ENCODE measurements at places on chromosomes 1 and 21.

DNA sequence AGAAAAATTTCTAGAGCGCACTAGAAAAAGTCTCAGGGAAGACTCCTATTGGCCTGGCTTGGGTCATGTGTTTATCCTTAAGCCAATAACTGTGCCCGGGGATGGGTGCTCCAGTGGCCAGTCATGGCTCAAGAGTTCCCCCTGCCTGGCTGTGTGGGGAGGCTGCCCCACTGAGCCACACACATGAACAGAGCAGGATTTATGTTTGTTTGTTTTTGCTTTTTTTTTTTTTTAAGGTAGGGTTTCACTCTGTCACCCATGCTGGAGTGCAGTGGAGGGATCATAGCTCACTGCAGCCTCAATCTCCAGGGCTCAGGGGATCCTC is 21.8 kb downstream of the EDN2 start:
- no peak for DNase-seq

- DNase-seq: no peak
Observed at GRCh38 chr1:205693421-205693991, 13.2 kb upstream of the SLC45A3 start.

DNA sequence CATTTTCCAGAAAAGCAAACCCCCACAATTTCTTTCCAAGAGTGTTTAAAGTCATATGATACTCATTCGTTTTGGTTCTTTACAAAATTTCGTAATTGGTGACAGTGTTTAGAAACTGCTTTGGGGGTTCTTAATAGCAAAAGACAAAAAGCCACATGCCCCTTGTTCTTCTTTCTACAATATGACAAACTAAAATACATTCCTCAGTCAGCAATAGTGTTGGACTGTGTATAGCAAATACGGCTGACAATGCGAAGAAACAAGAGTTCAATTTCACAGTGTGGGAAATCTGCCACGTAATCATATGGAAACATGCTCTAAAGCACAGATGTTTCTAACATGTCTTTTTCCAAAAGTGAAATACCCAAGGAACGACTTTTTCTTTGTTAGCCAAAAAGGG is 7.6 kb upstream of the IFNAR1 start:
- DNase-seq: peak; percentile 34

- no peak for DNase-seq
Observed at GRCh38 chr1:84892705-84893618, at the start of gene LPAR3. TSS of gene LPAR3 (minus strand) at chr1:84893206. CDS start at chr1:84866120, 27,086 bp downstream.

DNA sequence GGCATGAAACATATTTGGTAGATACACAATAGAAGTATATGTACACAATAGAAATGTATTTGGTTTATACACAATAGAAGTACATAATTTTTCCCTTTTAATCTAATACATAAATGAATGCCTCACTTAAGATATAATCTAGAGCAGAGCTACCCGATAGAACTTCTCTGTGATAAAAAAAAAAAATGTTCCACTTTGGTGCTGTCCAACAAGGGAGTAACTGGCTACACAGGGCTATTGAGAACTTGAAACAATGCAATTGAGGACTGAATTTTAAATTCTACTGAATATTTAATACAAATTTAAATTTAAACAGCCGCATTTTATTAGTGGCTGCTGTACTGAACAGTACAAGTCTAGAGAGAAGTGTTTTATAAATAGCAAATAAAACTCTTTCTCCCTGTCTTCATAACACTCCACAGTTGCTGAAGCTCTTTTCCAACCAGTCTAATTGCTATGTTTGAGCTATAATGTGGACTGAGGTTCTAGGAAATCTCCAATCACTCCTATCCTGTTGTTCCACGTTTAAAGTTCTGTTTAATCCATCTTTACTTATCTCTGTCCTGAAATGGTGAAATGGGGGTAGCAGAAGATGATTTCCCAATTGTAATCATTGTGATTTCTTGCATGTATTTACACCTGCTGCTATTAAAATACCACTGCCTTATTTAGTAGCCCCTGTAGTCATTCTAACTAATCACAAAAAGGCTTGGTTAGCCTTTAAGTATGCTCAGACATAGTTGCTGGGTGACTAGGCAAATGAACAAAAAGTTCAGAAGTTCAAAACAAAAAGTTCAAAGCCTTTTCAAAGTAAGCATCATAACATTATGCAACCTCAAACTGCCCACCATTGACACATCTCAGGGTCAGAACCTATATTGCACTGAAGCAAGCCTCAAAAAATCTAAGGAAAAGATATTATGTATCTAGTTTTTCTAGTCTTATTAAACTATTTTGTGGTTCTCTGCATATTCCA is 192.3 kb upstream of the C1orf87 start:
- DNase-seq: peak; percentile 79

GRCh38 chr1:237205400-237206064 is 163.5 kb downstream of the RYR2 start:
- peak; percentile 1 for DNase-seq

DNA sequence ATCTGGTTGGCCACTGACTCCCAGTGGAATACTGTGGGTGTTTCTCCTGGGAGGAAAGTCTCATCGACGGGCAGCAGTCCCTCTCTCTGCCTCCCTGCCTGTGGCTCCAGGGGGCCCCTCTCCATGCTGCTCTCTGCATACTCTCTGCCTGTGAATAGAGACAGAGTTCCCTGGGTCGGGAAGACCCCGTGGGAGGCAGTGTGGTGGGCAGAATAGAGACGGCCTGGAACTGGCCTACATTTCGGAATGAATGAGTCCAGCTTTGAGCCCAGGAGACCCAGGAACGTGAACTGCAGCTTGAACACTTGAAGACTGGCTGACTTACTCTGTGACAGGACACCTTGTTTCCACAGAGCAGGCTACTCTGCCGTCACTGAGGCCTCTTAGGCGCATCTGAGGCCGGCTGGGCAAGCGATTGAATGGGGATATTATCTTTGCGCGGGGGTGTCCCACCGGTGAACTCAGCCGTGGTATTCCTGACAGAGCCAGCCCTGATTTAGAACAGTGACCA is 64.0 kb downstream of the KIF21B start:
- DNase-seq: no peak

- no peak for DNase-seq
Observed at GRCh38 chr1:43273708-43274107, 3.9 kb downstream of the TMEM125 start.

GRCh38 chr21:44299085-44299457 is 782 bp upstream of the PFKL start:
- no peak for DNase-seq

- DNase-seq: peak; percentile 54
Observed at GRCh38 chr1:64137412-64137803, 66.0 kb upstream of the UBE2U start.

GRCh38 chr1:215797859-215798258 is 230.8 kb downstream of the KCTD3 start:
- peak; percentile 39 for DNase-seq

DNA sequence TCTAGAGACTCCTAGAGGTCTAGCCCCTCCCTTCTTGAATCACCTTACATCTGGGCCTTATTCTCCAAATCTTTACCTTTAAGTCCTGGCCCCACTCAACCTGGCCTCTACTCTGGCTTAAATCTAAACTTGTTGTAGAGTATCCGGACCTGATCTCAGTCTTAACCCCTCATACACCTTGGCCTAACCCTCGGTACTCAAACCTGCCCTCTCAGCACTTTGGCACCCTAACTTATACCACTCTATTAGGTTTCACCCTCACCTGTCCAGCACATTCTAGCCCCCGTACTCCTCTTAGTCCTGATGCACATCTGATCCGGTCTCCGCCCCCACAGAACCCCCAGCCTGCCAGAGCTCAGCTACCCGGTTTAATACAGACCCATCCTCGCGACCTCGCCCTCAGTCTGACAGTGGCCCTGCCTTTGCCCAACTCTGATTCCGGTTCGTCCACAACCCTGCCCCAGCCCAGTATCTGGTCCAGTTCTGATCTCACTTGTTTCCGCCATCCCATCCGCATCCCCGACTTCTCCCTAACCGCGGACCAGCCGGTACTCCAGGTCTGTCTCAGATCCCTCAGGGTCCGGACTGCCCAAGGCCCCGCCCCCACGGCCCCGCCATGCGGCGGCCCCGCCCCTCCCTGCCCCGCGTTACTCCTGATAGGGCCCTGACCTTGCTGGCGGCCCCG is 1.5 kb downstream of the TRIM62 start:
- peak; percentile 85 for DNase-seq

DNA sequence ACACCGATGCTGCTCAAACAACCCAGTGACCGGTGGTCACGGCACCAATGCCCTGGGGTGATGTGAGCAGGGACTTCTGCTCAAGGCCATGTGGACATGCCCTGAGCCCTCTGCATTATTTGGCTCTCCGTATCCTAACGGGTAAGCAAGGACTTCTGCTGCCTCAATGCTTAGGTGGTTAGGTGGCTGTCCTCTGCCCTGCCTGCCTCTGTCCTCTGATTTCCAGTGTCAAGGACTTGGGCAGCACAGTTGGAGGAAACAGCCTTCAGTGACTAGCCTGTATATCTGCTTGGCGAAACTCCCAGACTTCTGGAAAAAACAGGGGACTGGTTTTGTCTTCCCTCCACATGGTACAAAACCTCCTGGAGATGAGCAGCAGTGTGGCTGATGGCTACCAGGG is 34.5 kb downstream of the DNAJC11 start:
- DNase-seq: no peak

- peak; percentile 12 for DNase-seq
Observed at GRCh38 chr1:118618618-118619340, 369.4 kb downstream of the TBX15 start.

GRCh38 chr1:3905953-3906671 is 6.0 kb upstream of the C1orf174 start:
- DNase-seq: no peak

DNA sequence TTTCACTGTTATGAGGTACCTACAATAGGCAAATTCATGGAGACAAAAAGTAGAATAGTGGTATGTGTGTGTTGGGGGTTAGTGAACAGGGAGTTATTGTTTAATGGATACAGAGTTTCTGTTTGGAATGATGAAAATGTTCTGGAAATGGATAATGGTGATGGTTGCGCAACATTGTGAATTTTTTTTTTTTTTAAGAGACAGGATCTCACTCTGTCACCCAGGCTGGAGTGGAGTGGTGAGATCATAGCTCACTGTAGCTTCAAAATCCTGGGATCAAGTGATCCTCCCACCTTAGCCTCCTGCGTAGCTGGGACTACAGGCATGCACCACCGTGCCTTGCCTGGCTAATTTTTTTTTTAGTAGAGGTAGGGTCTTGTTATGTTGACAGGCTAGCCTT is 34.5 kb upstream of the TRABD2B start:
- no peak for DNase-seq

DNA sequence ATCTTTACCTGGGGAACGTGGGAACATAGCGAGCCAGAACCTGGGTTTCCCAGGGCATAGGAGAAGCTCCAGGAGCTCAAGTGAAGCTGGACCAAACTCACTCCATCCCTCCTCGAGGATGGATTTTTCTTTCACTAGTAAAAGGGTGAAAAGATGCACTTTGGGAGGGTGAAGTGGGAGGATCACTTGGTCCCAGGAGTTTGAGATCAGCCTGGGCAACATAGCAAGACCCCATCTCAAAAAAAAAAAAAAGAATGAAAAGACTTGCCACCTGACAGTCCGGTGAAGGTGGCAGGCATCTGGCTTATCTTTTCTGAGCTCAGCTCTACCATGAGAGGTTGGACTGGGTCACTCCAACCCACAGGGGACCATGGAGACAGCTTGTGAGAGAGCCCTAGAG is 42.3 kb downstream of the CHAF1B start:
- no peak for DNase-seq

DNA sequence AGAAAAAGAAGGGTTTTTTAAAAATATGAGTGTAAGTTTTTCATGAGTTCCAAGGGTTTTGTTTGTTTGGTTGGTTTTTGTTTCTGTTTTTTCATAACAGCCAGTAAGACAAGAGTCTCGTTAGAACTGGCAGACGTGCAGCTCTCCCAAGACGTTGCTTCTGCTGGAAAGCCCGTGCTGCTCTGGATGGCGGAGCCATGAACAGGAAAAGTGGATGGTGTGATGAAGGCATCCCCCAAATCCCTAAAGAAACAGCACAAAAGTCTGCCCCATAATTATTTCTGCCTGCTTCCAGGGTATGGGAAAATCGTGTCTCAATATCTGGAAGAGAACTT is 157.9 kb upstream of the BACE2 start:
- no peak for DNase-seq

- DNase-seq: peak; percentile 74
Observed at GRCh38 chr1:209929751-209930150, 8.3 kb upstream of the SYT14 start.

DNA sequence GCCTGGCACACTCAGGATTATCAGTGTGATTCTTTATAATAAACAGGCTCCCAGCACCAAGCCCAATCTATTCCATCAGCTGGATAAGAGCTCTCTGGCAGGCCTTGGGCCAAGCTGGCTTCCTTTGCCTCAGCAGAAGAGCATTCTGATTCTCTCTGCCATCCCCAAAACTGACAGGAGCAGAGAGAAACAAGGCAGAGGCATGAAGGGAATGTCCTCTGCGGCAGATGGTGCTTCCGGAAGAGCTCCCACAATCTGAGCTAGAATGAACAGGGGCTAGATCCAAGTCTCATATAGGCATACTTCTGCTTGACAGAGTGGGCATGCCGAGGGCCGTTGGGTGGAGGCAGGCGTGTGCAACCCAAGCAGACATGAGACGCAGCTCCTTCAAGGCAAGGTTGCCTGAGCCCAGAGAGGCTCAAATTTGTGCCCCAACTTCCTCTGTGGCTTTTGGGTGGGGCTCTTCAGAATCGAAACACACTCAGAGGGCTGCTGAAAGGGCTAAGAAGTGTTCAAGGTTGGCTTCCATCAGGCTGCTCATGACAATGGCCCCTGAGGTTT is 4.0 kb downstream of the CAPN2 start:
- DNase-seq: peak; percentile 60

DNA sequence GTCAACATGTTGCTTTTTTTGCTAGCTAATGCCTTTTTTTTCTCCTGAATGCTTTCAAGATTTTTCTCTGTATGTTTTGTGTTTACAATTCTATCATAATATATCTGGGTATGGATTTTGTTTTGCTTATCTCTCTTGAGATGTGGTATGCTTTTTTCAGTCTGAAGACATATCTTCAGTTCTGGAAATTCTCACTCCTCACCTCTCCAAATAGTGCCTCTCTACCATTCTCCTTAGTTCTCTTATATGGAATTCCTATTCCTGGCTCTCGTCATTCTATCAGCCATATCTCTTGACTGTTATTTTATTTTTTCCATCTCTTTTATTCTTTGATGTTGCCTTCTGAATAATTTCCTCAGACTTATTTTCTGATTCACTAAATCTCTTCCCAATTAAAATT is 58.4 kb downstream of the IVNS1ABP start:
- no peak for DNase-seq

- peak; percentile 99 for DNase-seq
Observed at GRCh38 chr1:185565302-185565701, 168.9 kb upstream of the HMCN1 start.

GRCh38 chr21:23401278-23401677 is 2206.0 kb downstream of the MRPL39 start:
- DNase-seq: no peak

GRCh38 chr1:64019818-64020217 is 183.6 kb upstream of the UBE2U start:
- DNase-seq: peak; percentile 62

GRCh38 chr1:236853921-236854604 is 59.0 kb downstream of the MTR start:
- DNase-seq: peak; percentile 83

- no peak for DNase-seq
Observed at GRCh38 chr1:241944300-241944699, 13.3 kb upstream of the BECN2 start.

- no peak for DNase-seq
Observed at GRCh38 chr1:897226-897625, 26.5 kb upstream of the SAMD11 start.

GRCh38 chr1:184745929-184746638 is 8.6 kb downstream of the EDEM3 start:
- no peak for DNase-seq

Data from fibroblast of upper back skin (primary cell).